ENCODE measurements at places on chromosomes 7 and 10.

- no peak for DNase-seq
Observed at GRCh38 chr7:111320133-111320532, 229.2 kb downstream of the LRRN3 start.

DNA sequence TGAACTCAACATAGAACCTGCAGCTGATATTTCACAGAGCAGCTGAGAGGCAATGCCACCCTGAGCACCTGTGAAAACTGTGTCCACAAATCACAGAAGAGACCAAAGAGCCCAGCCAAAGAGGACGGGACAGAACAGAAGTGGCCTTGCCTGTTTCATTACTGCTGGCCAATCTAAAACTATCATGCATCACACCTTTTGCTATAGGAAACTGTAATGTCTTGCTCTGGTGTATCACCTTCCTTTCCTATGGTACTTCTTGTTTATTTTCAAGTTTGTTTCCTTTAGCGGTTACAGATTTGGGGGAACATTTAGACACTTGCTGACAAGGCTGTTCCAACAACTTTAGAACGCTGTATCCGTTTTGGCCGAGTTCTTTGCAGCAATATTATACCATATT, 80.3 kb downstream of the PIP4K2A start:
- no peak for DNase-seq

GRCh38 chr10:117284716-117285494, 44.0 kb downstream of the SLC18A2 start:
- no peak for DNase-seq

DNA sequence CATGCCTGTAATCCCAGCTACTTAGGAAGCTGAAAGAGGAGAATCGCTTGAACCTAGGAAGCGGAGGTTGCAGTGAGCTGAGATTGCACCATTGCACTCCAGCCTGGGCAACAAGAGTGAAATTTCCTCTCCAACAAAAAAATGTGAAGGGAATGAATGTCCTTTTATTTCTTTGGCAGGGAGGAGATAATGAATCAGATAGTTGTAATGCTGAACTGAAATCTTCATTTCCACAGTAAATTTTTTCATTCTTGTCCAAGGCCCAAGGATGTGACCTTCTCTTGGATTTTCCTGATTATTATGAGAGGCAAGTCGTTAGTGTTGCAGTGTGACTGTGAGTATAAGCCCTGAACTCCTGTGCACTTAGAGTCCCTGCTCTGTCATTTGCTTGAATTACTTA, 13.6 kb downstream of the STAMBPL1 start:
- no peak for DNase-seq

DNA sequence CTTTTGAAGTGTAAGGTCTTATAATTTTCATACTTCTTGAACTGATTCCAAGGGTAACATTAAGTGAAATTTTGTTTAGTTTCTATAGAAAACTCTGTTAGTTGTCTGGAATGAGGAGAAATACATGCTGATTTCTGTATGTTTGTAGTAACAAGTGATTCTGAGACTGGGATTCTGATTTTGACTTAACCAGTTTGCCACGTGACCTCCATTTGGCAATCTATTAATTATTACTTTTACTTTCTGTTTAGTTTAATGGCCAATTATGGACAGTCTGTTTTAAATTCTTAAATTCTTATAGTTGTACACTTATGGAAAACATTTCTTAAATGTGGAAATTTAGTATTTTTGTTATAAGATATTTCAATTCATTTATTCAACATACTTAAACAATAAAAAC, 163.1 kb downstream of the ADK start:
- DNase-seq: no peak

- DNase-seq: no peak
Observed at GRCh38 chr7:150465414-150465813, 15.0 kb downstream of the GIMAP8 start.

- DNase-seq: no peak
Observed at GRCh38 chr10:108450280-108450679, 1285.8 kb upstream of the SORCS1 start.

DNA sequence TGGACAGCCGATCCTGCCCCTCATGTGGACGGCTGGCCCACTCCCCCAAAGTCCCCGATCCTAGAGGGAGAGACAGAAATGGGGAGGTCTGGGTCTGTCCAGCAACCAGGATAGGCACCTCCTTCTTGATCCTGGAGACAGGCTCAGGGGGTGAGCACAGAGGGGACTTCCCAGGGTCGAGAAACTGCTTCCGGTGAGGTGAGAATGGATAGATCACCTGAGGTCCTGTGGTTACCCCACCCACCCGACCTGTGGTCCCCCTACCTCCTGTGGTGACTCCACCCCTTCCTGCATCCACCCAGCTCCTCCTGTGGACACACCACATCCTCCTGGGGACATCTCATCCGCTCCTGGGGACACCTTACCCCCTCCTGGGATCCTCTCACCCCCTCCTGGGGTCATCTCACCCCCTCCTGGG, 27.4 kb upstream of the RASGEF1A start:
- DNase-seq: no peak

DNA sequence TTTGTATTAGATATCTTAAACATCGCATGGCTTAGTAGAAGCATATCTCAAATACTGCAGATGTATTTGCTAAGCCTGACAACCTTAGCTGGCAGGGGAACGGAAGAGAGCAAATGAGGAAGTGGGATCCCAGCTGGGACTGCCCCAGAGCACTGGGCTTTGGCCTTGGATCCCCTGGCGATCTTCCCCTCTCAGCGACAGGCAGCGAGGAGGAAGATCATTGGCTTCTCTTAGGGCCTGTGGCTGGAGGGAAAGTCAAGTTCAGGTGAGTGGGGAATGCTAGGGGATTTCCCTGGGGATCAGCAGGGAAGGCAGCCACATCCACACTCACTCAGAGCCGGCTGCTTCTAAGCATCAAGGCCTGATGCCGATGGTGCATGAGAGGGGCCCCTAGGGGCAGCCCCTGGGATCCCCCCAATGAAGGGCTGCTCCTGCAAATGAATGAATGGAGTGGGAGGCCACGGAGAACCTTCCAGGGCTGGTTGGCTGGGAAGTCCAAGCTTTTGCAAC, 42.0 kb downstream of the LYZL2 start:
- DNase-seq: no peak

DNA sequence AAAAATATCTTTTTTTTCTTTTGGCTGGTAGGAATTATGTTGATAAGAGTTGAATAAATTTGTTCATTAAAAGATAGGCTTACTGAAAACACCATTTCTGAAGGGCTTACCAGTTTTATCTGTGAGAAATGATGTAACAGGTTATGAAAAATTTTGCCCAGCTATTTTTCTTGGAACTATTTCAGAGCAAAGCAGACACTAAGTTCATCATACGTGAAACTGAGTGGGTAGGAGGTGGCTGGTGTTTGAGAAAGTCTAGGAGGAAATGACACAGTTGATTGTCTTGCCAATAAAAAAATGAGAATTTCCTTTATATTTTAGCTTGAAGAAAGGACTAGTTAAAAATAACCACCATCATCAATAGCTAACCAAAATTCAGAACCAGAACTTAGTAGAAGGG, 6.2 kb upstream of the MRC1 start:
- DNase-seq: no peak

- no peak for DNase-seq
Observed at GRCh38 chr7:93547716-93548115, 26.8 kb downstream of the CALCR start.

DNA sequence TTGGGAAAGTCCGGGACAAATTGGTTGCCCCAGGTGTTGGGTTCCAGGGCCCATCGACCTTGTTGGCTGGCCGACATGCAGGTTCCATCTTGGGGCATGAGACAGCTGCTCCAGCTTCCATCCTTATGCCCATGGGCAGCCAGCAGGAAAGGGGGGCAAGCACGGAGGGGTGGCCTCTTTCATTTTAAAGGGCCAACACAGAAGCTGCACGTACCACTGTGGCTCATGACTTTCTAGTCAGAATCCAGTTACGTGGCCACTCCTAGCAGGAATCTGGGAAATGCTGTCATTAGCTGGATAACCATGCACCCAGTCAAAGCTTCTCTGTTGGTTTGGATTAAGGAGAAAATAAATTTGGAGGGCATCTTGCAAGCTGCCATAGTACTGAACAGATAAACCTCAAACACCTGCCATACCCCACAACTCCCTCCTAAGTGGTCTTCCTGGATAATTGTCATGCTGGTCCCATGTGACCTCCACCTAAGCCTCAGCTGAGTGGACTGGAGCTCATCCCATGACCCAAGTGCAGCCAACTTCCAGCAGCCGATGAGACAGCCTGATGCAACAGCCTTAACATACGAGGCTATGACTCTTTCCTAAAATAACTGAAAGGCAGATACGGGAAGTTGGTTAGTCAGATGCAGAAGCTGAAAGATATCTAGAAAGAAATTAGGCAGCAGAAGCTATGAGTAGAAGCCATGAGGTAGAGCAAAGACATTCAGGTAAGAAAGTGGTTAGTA, 21.4 kb upstream of the GSDME start:
- no peak for DNase-seq

- DNase-seq: no peak
Observed at GRCh38 chr7:113289140-113289740, 170.9 kb upstream of the SMIM30 start.

- no peak for DNase-seq
Observed at GRCh38 chr7:159195946-159196345, 51.3 kb upstream of the VIPR2 start.

GRCh38 chr10:4067931-4068561, 283.0 kb upstream of the KLF6 start:
- DNase-seq: no peak

DNA sequence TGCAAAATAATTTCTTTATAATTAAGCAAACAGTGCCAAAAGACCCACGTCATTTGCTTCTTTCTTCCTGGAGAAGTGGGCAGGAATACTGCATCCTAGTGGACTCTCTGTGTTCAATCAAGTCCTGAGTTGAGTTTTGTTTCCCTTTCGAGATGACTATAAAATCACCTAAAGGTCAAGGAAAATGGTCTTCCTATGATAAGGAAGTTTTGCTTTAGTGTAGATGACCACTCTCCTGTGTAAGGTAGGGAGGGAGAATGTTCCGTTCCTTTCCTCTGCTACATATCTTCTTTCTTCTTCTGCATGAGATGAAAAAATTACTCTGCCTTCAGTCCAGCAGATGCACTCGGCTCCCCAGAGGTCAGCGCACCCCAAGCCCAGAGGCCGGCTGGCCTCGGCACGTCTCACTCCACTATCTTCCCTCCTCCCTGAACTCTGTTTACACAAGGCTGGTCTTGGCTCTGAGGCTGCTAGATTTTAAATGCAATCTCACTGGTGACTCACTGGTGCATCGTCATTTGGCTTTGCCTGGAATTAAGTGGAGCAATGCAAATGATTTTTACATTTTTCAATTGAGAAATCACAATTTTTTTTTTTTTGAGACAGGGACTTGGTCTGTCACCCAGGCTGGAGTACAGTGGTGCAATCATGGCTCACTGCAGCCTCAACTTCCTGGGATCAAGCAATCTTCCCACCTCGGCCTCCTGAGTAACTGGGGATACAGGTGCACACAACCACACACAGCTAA, 18.6 kb upstream of the VDAC2 start:
- DNase-seq: no peak

GRCh38 chr7:73823873-73824592, 6.8 kb upstream of the CLDN4 start:
- no peak for DNase-seq

- DNase-seq: no peak
Observed at GRCh38 chr7:156121434-156121833, 309.2 kb upstream of the SHH start.

GRCh38 chr7:151904270-151904669, 27.4 kb upstream of the PRKAG2 start:
- DNase-seq: no peak

DNA sequence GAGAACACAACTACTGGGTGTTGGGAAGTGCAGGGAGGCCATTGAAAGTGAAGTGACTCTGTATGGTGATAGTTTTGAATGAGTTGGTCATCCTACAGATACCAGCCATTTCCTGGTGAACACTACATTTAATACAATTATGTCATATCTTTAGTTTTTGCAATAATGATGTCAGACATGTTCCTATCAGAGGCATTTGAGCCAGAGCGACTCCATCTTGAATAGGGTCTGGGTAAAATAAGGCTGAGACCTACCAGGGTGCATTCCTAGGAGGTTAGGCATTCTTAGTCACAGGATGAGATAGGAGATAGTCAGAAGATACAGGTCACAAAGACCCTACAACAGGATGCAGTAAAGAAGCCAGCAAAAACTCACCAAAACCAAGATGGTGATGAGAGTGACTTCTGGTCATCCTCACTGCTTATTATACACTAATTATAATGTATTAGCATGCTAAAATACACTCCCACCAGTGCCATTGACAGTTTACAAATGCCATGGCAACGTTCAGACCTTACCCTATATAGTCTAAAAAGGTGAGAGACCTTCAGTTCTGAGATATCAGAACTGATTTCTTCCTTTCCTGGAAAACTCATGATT, 28.2 kb downstream of the ADK start:
- no peak for DNase-seq

- no peak for DNase-seq
Observed at GRCh38 chr10:50404021-50404773, 152.9 kb upstream of the ASAH2 start.

GRCh38 chr7:134882481-134882880, 103.0 kb downstream of the CALD1 start:
- no peak for DNase-seq

DNA sequence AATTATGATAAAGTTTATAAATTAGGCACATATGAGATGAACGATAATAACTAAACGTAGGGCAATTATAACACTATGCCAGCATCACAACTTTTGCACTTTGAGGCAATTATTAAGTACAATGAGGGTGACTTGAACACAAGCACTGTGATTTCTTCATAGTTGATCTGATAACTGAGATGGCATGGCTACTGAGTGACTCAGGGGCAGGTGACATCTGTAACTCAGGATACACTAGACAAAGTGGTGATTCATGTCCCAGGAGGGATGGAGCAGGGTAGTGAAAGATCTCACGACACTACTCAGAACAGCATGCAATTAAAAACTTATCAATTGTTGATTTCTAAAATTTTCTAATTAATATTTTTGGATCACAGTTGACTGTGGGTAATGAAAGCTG, 98.3 kb upstream of the ARHGAP21 start:
- DNase-seq: no peak

GRCh38 chr7:72753781-72754180, 74.2 kb downstream of the TYW1B start:
- DNase-seq: no peak

- DNase-seq: no peak
Observed at GRCh38 chr10:4196183-4196582, 411.2 kb upstream of the KLF6 start.

GRCh38 chr7:43123457-43123856, 11.0 kb downstream of the HECW1 start:
- no peak for DNase-seq

- DNase-seq: no peak
Observed at GRCh38 chr7:21653623-21654022, 110.8 kb downstream of the DNAH11 start.
